ENCODE measurements at places on chromosomes 6 and 20. TPM values are rescaled to one million over a fixed set of nuclear protein-coding genes. Genes with fewer than 3 reads are reported as not detected.

DNA sequence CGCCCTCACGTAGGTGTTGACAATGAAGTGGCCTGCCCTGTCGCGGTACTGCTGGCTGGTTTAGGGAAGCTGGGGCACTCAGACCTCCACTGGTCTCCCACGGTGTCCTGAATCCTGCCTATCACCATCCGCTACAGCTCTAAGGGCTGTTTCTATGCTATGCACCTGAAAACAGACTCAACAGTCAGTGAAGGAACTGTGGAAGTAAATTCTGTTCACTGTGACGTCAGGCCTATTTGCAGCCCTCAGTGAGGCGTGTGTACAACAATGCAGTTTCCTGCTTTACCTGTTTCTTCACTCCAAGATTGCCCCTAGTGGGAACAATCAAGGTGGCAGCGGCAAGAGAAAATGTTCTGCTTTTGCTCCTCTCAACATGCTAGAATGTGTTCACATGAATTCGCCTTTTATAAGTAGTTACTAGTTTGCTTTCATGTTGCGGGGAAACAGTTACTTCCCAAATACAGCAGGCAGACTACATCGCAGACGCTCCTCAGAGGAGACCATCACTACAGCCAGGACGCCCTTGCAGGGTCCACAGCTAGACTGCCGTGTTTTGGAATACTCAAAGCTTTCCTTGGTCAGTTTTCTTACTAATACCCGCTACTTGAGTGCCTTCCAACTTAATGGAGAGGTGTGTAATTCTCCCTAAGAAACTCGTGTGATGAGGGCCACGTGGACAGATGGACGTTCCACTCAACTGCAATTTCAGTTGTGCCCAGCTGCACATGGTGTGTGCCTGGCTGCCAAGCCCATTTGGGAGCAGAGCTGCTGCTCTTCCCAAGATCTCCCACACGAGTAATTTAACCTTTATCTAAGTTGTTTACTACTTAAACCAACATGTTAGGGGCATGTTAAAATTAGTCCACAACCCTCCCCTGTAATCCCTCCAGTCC is 25.4 kb downstream of the DIDO1 start:
- peak; percentile 71 for DNase-seq
- H3K4me1 ChIP-seq, result peaks cover 24% of the 10 kb centered on the region
- no peak overlapping the region for H3K4me3 ChIP-seq
- H3K27ac ChIP-seq, result no peak overlapping the region

GRCh38 chr6:53464483-53464882 is 80.4 kb downstream of the GCLC start:
- H3K27ac ChIP-seq, result no peak overlapping the region
- no peak for DNase-seq
- H3K27me3 ChIP-seq, result no peaks in the 10 kb centered on the region
- H3K36me3 ChIP-seq, result no peaks in the 10 kb centered on the region
- no peaks in the 10 kb centered on the region for H3K4me1 ChIP-seq
- H3K4me3 ChIP-seq, result no peak overlapping the region

DNA sequence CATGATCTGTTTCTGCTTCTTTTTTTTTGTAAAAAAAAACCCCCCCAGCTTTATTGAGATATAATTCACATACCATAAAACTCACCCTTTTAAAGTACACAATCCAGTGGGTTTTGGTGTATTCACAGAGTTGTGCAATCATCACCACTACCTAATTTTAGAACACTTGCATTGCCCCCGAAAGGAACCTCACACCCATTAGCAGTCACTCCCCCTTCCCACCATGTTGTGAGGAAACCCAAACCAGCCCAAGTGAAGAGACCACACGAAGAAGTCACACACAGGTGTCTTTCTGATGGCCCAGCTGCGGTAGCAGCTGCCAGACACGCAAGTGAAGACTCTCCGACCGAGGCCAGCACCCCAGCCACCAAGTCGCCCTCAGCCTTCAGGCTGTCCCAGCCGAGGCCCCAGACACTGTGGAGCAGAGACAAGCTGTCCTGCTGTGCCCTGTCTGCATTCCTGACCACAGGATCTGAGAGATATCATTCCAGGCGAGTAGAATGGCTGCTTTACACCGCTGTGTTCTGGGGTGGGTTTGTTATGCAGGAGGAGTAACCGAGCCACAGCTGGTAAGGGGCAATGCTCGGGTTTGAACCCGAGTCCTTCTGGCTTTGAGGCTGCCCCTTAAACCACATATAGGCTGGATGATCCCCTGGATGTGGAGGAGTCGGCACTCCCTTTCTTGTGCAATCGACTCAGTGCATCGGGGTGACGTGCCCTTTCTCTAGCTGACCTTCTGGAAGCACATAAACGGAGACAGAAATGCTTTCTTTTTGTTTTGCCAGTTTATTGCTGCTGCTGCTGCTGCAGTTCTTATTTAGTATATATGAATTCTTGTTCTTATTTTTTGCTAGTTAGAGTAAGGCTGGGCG is 59.1 kb upstream of the PTPN1 start:
- no peak overlapping the region for H3K4me3 ChIP-seq
- no peak for DNase-seq
- no peaks in the 10 kb centered on the region for H3K36me3 ChIP-seq
- H3K27ac ChIP-seq, result no peak overlapping the region
- H3K27me3 ChIP-seq, result no peaks in the 10 kb centered on the region

DNA sequence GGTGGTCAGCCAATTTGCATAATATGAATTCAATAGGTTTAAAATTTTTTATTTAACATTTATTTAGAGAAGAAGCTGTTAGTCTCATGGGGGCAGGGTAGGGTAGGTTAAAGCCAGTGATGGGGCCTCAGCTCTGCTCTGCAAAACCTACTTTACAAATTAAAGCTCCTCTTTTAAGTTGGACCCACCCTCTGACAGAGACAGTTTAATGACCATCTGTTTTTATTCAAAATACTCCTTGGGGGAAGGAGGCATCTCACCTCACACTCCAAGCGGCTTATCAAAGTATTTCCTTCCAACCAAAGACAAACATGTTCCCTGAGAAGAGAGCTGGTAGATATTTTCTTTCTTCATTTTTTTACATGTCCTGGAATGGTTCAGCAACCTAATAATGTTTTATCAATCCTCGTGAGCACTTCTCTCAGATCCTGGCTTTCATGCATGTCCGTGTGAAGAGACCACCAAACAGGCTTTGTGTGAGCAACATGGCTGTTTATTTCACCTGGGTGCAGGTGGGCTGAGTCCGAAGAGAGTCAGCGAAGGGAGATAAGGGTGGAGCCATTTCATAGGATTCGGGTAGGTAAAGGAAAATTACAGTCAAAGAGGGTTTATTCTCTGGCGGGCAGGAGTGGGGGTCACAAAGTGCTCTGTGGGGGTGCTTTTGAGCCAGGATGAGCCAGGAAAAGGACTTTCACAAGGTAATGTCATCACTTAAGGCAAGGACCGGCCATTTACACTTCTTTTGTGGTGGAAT is 184.7 kb downstream of the GJA1 start:
- no peaks in the 10 kb centered on the region for H3K4me1 ChIP-seq
- H3K4me3 ChIP-seq, result no peak overlapping the region
- H3K27me3 ChIP-seq, result no peaks in the 10 kb centered on the region
- no peaks in the 10 kb centered on the region for H3K36me3 ChIP-seq
- H3K27ac ChIP-seq, result no peak overlapping the region

DNA sequence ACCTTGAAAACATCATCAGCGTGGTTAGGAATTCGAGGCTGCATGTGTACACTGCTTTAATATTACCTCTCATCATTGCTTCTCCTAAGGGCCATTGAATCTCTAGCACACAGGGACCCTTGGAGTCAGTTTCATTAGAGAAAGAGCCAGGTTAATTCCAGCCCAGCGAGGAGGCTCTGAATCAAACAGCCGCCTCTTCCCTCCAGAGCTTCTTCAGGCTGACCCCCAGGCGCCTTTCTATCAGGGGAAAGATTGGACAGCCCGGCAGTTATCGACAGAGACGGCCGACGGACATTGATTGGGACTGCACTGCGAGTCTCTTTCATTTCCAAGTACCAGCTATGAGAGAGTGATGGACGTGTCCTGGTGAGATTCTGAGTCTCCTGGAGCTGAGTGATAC is 159.2 kb downstream of the ANKRD60 start:
- no peaks in the 10 kb centered on the region for H3K27me3 ChIP-seq
- H3K4me3 ChIP-seq, result no peak overlapping the region
- no peak for DNase-seq
- H3K27ac ChIP-seq, result no peak overlapping the region
- H3K36me3 ChIP-seq, result no peaks in the 10 kb centered on the region

- H3K4me3 ChIP-seq, result peak overlapping the region; percentile 73
- no peak overlapping the region for H3K27ac ChIP-seq
- H3K27me3 ChIP-seq, result peaks cover 7% of the 10 kb centered on the region
- peaks cover 41% of the 10 kb centered on the region for H3K4me1 ChIP-seq
- peaks cover 15% of the 10 kb centered on the region for H3K36me3 ChIP-seq
- no peak for DNase-seq
These were observed 770 bp downstream of the ULBP3 start for GRCh38 chr6:150068151-150068550.

DNA sequence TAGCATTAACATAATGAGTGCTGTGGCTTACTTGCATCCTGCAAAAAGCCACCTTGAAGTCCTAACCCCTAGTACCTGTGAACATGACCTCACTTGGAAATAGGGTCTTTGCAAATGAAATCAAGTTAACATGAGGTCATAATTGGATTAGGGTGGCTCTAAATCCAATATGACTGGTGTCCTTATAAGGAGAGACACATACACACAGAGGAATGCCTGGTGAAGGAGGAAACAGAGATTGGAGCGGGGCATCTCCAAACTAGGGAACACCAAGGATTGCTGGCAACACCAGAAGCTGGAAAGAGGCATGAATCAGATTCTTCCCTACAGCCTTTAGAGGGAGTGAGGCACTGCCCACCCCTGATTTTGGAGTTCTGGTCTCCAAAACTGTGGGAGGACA is 17.6 kb upstream of the RPS6KA2 start:
- no peak overlapping the region for H3K4me3 ChIP-seq
- peaks cover 11% of the 10 kb centered on the region for H3K4me1 ChIP-seq
- H3K27me3 ChIP-seq, result no peaks in the 10 kb centered on the region
- no peak for DNase-seq
- H3K36me3 ChIP-seq, result no peaks in the 10 kb centered on the region
- no peak overlapping the region for H3K27ac ChIP-seq

- H3K4me1 ChIP-seq, result no peaks in the 10 kb centered on the region
- no peaks in the 10 kb centered on the region for H3K36me3 ChIP-seq
- no peak for DNase-seq
- no peak overlapping the region for H3K27ac ChIP-seq
- H3K27me3 ChIP-seq, result no peaks in the 10 kb centered on the region
These were observed 96.2 kb downstream of the VIP start for GRCh38 chr6:152846825-152847224.

GRCh38 chr6:143845033-143845432 is 1.9 kb downstream of the LTV1 start:
- peaks cover 3% of the 10 kb centered on the region for H3K4me1 ChIP-seq
- no peak overlapping the region for H3K4me3 ChIP-seq
- H3K27ac ChIP-seq, result no peak overlapping the region
- peaks cover 25% of the 10 kb centered on the region for H3K36me3 ChIP-seq

GRCh38 chr6:110341663-110342596 is 16.2 kb downstream of the METTL24 start:
- peaks cover 6% of the 10 kb centered on the region for H3K4me1 ChIP-seq
- no peak for DNase-seq
- no peaks in the 10 kb centered on the region for H3K36me3 ChIP-seq
- H3K27me3 ChIP-seq, result no peaks in the 10 kb centered on the region
- no peak overlapping the region for H3K4me3 ChIP-seq

DNA sequence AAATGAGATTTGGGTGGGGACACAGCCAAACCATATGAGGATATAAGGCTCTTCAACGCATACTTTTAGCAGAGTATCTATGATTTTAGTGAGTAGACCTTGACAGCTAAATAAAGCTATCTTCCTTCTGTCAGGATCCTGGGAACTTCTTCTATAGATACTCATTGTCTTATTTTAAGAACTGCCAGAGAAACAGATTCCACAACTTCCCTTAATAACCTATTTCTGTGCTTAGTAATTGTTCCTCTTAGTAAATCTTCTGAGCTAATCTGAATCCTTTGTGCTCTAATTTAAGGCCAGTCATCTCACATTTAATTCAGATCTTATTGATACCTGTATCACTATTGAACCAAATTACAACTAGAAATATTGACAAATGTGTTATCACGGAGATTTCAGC is 64.0 kb upstream of the CEP85L start:
- no peaks in the 10 kb centered on the region for H3K4me1 ChIP-seq
- H3K4me3 ChIP-seq, result no peak overlapping the region
- DNase-seq, result no peak
- H3K27ac ChIP-seq, result no peak overlapping the region
- H3K36me3 ChIP-seq, result no peaks in the 10 kb centered on the region

- H3K27me3 ChIP-seq, result no peaks in the 10 kb centered on the region
- no peak overlapping the region for H3K4me3 ChIP-seq
- no peak overlapping the region for H3K27ac ChIP-seq
- no peaks in the 10 kb centered on the region for H3K4me1 ChIP-seq
These were observed 37.7 kb downstream of the DSE start for GRCh38 chr6:116408491-116408890.

DNA sequence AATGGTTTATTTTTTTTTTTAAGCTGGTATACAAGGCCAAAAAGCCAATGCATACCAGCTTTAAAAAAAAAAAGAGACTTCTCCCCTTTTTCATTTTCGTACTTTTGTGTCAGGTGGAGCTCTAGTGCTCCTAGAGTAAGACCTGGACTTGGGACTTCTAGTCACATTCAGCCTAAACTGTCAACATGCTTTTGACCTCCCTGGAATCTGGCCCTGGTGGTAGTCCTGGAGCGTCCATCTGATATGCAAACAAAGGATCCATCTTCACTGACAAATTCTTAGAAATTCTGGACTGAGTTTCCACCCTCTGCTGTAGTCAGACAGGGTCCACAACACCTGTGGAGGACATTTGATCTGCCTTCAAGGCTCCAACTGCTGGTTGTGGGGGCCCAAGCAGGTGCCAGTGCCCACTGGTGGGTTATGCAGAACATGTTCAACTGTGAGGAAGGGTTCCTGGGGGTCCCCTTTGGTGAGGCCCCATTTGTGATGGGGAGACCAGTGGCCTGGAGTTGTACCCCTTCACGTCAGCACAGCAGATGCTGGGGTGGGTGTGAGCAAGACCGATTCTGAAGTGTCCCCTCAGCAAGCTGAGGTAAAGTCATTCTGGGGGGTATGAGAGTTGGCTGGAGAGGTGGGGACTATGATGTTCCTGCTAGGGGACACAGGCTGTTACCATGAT is 12.6 kb upstream of the PCMTD2 start:
- H3K4me3 ChIP-seq, result no peak overlapping the region
- DNase-seq, result no peak
- H3K36me3 ChIP-seq, result peaks cover 41% of the 10 kb centered on the region
- no peak overlapping the region for H3K27ac ChIP-seq
- H3K27me3 ChIP-seq, result no peaks in the 10 kb centered on the region

DNA sequence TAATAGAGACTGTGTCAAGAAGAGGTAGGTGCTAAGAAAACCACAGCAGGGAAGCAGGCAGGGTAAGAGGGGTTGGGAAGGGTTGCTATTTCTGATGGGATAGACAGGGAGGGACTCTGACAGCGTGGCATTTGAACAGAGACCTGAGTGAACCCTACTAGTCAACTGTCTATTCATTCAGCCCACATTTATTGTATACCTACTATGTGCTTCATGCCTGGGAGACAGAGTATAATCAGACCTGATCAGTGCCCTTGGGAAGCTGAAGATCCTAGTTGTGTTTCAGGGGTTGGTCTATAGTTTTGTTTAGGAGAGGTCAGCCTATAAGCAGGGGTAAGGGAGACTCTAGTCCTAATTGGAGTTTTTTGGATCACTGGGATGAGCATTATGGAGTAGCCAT is 14.9 kb upstream of the CAPN11 start:
- no peaks in the 10 kb centered on the region for H3K4me1 ChIP-seq
- no peaks in the 10 kb centered on the region for H3K27me3 ChIP-seq
- no peak overlapping the region for H3K4me3 ChIP-seq
- H3K36me3 ChIP-seq, result peaks cover 77% of the 10 kb centered on the region
- no peak for DNase-seq
- no peak overlapping the region for H3K27ac ChIP-seq

Gene QRSL1
- total RNA-seq, result 18.1 TPM

Gene SPDEF
- 0.20 TPM for total RNA-seq

Gene CST1
- 2.1 TPM for total RNA-seq

Gene HLA-DQB2
- total RNA-seq, result 0.44 TPM

Gene TREM2
- total RNA-seq, result 21.0 TPM
